ENCODE measurements at places on chromosomes 1 and 21. TPM values are rescaled to one million over a fixed set of nuclear protein-coding genes. Genes with fewer than 3 reads are reported as not detected.

GRCh38 chr1:244231572-244232315 lies 180.7 kb downstream of the ZBTB18 start:
- no peak overlapping the region for H3K27ac ChIP-seq
- H3K4me3 ChIP-seq = no peak overlapping the region
- no peaks in the 10 kb centered on the region for H3K36me3 ChIP-seq
- H3K27me3 ChIP-seq = no peaks in the 10 kb centered on the region
- H3K4me1 ChIP-seq = no peaks in the 10 kb centered on the region

Gene CD5L
- not detected for total RNA-seq

Gene AADACL3
- not detected for total RNA-seq

Gene LGR6
- total RNA-seq = 25.6 TPM

Gene TTC22
- 30.4 TPM for total RNA-seq
